ENCODE measurements at places on chromosomes 6 and 20.
A peak's percentile ranks its signal among the peaks of the same experiment; 100 is the strongest.

DNA sequence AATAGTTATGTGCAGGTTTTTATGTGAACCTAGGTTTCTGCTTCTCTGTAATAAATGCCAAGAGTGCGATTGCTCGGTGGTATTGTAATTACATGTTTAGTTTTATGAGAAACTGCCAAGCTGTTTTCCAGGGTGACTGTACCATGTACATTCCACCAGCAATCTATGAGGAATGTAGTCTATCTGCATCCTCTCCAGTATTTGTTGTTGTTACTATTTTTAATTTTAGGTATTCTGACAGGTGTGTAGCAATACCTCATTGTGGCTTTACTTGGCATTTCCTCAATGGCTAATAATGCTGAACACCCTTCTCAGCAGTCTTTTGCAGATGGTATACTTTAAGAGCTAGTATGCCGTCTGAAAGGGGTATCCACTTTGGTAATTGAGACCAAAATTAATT, 142.1 kb downstream of the BMP2 start:
- no peak for DNase-seq

DNA sequence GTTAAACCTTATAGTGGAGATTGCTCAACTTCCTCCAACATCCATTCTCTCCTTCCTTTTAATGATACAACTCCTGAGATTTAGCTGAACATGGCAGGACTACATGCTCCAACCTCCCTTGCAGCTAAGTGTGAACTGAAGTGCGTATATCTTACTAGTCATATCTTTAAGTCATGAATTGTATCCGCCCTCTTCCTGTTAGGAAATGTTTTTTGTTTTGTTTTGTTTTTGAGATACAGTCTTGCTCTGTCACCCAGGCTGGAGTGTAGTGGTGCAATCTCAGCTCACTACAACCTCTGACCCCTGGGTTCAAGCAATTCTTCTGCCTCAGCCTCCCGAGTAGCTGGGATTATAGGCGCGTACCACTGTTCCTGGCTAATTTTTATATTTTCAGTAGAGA, 8.8 kb upstream of the OSTM1 start:
- DNase-seq, result no peak

- no peak for DNase-seq
Measured at GRCh38 chr6:96450082-96450769, 71.4 kb upstream of the UFL1 start.

DNA sequence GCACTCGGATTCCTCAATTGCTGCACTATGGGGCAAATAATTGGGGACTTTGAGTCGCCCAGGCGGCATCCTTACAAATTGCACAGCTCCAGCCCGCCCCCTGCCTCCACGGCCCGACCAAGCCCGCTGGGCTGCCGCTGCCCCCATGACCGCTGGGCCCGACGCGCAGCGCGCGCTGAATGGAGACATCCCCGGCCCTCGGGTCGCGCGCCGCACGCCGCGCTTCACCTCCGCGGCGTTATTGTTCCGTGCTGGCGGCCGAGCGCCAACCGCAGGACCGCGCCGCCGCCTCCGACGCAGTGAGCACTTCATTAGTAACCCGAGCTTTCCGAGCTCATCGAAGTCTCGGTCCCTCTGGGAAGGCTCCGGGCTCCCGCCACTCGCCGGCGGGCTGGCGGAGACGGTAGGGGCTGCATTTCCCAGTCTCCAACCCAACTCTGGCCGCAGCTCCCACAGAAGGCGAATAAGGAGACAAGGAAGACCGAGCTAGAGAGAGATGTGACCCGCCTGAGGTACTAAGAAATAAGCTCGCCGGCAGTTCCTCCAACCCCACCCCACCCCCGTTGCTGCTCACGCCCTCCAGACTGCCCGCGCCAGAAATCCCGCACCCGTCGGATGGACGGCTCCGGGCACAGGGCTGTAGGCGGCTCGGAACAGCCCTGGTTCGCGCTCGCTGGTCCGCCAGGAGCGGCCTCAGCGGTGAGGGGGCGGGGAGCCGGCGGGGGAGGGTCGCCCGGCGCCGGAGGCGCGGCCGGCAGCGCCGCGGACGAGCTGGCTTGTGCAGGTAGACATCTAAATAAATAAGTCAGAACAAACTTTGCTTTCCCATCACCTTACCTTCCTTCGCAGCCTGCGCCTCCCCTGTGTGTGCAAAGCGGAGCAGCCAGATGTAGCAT, 703 bp downstream of the EPHA7 start:
- peak; percentile 42 for DNase-seq
